Esophagus muscularis mucosa (tissue), 4 donors: ENCODE measurements at places on chromosomes 5 and 9. TPM values are rescaled to one million over a fixed set of nuclear protein-coding genes. Genes with fewer than 3 reads are reported as not detected.

- H3K36me3 ChIP-seq = no peaks in the 10 kb centered on the region
- H3K4me1 ChIP-seq = peaks cover 32% of the 10 kb centered on the region
- DNase-seq = peak; percentile 88
Observed at GRCh38 chr9:107020040-107020530, 157.1 kb downstream of the ZNF462 start.

DNA sequence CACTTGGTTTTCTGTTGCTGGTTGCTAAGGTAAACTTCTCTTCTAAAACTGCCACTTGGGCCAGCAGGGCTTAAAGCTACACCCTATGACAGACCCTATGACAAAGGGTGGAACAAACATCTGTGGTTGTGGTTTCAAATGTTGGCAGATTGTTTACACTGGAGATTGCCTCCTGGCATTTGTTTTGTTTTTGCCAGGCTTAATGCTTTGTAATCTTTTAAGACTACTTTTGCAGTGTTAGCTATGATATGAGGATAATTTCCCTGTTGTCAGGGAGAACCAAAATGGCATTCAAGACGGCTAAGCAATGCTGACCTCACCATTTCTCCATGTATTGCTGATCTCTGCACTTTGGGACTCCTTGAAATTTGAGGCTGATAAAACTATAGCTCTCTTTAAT is 50.3 kb downstream of the MAMDC2 start:
- no peak overlapping the region for H3K4me3 ChIP-seq
- no peaks in the 10 kb centered on the region for H3K36me3 ChIP-seq
- peak overlapping the region; percentile 68 for H3K27ac ChIP-seq
- no peaks in the 10 kb centered on the region for H3K27me3 ChIP-seq

DNA sequence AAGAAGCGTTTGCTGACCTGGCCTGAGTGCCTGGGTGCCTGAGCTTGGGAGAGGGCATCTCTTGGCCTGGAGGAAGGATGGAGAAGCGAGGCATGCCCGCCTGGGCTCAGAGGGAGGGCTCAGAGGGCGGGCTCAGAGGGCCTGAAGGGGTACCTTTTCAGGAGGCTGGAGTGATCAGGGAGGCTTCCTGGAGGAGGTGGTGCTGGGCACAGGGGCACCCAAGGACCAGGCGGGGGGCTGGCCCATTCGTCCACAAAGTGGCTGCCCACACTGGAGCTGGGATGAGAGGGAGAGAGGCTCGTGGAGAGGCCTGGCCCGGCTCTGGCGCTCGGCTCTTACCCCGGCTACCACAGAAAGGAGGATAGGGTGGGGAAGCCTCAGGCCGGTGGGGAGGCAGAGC is 32.8 kb downstream of the ASS1 start:
- no peak overlapping the region for H3K27ac ChIP-seq
- no peaks in the 10 kb centered on the region for H3K4me1 ChIP-seq
- peaks cover 62% of the 10 kb centered on the region for H3K36me3 ChIP-seq
- no peak overlapping the region for H3K4me3 ChIP-seq

DNA sequence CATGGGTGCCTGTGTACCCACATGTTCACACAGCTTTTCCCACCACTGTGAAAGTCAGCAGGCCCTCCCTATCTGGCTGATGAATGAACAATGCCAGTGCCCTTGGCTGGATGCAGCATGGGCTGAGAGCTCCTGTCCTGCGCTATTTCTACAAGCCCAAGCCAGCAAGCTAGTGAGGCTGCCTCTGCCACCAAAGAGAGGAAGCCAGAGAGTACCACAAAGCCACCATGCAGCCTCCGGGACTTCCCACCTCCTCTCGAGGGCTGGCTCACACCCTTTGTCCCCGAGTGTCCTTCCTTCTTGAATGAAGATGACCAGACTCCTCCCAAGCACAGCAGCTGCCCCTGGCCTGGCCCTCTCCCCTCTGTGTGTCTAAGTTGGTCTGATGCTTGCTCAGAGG is 76.5 kb downstream of the SH3PXD2B start:
- no peak overlapping the region for H3K27ac ChIP-seq
- no peak for DNase-seq
- peaks cover 73% of the 10 kb centered on the region for H3K36me3 ChIP-seq
- no peak overlapping the region for H3K4me3 ChIP-seq
- H3K27me3 ChIP-seq = no peaks in the 10 kb centered on the region

Gene GIN1
- 10.4 TPM for total RNA-seq

- H3K36me3 ChIP-seq = no peaks in the 10 kb centered on the region
- peaks cover 33% of the 10 kb centered on the region for H3K4me1 ChIP-seq
- H3K27me3 ChIP-seq = no peaks in the 10 kb centered on the region
- no peak for DNase-seq
- no peak overlapping the region for H3K27ac ChIP-seq
Observed at GRCh38 chr5:54669285-54669684, 151.7 kb downstream of the SNX18 start.

Gene WNK2
- 89.9 TPM for total RNA-seq

Gene GOLPH3
- total RNA-seq = 149 TPM

DNA sequence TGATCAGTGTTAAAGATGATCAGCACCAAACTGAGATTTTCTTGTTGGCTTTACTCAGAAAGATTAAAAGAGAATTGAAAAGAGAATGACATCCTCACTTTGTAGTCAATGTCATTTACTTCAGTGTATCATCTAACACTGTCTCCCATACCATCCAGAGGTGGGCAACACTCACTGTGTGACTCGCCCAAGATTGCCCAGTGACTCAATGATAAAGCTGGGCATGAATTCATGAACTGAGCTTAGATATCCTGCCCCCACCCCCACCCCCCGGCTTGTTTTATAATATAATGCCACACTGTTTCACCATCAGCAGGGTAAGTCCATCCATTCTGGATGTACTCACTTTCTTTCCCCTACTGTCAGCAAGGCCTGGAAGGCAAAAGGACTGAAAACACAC is 242.2 kb downstream of the FAM114A2 start:
- no peaks in the 10 kb centered on the region for H3K27me3 ChIP-seq
- DNase-seq = no peak
- H3K36me3 ChIP-seq = no peaks in the 10 kb centered on the region
- H3K4me1 ChIP-seq = no peaks in the 10 kb centered on the region

DNA sequence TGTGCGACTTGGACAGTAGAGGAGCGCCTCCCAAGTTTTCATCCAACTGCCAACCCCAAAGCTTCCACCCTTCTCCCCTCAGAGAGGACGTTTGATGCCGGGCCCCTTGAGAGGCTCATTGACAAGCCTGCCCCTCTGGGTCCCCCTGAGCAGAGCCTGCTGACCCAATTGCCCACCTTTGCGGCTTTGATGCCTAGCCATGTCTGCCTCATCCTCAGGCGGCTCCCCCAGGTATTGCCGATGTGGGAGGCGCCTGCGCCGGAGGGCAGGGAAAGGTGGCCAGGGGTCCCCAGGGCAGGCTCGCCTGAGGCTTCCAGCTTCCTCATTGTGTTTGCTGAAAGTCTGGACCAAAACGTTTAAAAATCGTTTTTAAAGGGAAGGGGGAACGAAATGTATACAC is 1.4 kb downstream of the ODF2 start:
- H3K4me3 ChIP-seq = peak overlapping the region; percentile 87
- peaks cover 32% of the 10 kb centered on the region for H3K36me3 ChIP-seq
- peaks cover 20% of the 10 kb centered on the region for H3K4me1 ChIP-seq
- peak overlapping the region; percentile 84 for H3K27ac ChIP-seq
- no peak for DNase-seq

- DNase-seq = no peak
- H3K36me3 ChIP-seq = no peaks in the 10 kb centered on the region
- H3K4me1 ChIP-seq = no peaks in the 10 kb centered on the region
Observed at GRCh38 chr5:170536525-170536924, 32.7 kb downstream of the KCNIP1 start.

DNA sequence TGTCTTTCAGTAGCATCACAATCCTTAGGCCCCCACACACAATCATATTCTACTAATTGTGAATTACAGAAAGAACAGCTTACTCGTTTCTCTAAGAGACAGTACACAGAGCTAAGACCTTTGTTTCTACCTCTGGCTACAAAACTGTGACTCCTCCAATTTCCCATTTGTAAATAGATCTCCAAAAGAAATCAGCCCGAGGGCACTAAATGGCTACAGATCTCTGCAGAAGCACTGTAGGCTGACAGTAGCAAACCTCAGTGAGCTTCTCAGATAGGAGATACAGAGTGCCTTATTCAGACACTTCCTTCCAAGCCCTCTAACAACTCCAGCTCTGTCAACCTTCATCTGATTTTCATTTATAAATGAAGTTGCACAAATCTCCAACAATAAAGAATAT is 51.0 kb downstream of the EFNA5 start:
- no peaks in the 10 kb centered on the region for H3K27me3 ChIP-seq
- H3K27ac ChIP-seq = no peak overlapping the region
- no peak for DNase-seq
- no peaks in the 10 kb centered on the region for H3K36me3 ChIP-seq
- no peak overlapping the region for H3K4me3 ChIP-seq

Gene SLF1
- 3.0 TPM for total RNA-seq

Gene DMRT3
- total RNA-seq = not detected

Gene NOTCH1
- total RNA-seq = 64.5 TPM

Gene FOXI1
- total RNA-seq = not detected

Gene APC
- total RNA-seq = 127 TPM

DNA sequence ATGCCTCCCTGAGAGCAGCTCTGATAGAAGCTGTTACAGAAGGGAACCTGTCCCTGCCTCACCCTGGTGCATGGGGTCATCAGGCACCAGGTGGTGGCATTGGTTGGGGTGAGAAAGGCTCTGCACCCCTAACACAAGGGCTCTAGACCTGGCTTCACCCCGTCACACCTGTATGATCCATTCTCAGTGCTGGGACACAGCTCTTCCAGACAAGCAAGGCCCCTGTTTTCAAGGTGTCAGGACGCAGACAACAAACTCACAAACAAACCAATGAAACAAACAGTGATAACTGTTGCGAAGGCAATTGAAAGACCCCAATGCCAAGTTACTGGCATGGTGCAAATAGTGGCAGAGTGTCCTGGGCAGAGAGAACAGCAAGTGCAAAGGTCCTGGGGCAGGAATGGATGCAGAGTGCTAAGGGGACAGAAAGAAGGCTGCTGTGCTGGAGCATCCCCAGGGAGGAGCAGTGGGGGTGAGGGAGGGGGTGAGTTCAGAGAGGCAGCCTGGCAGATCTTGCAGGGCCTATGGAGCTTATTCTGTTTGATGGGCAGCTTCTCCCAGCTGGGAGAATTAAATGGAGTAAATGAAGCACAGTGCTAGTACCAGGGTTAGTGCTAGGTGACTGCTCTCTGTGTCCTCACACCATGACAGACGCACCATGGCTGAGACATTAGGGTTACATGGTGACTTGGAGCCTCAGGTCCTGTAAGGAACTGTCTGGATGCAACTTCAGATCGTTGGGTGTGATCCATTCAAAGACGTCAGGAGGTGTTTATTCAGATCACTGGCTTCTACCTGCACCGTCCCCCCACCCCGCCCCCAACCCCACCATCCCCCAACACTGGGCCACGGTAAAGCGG is 67.9 kb upstream of the UNC5A start:
- peak; percentile 83 for DNase-seq
- H3K4me3 ChIP-seq = no peak overlapping the region
- H3K27ac ChIP-seq = no peak overlapping the region
- peaks cover 13% of the 10 kb centered on the region for H3K4me1 ChIP-seq

GRCh38 chr5:133483406-133484090 is 128.8 kb downstream of the FSTL4 start:
- no peak overlapping the region for H3K27ac ChIP-seq
- H3K4me3 ChIP-seq = no peak overlapping the region
- no peaks in the 10 kb centered on the region for H3K36me3 ChIP-seq
- DNase-seq = no peak
- H3K27me3 ChIP-seq = no peaks in the 10 kb centered on the region
- H3K4me1 ChIP-seq = no peaks in the 10 kb centered on the region

DNA sequence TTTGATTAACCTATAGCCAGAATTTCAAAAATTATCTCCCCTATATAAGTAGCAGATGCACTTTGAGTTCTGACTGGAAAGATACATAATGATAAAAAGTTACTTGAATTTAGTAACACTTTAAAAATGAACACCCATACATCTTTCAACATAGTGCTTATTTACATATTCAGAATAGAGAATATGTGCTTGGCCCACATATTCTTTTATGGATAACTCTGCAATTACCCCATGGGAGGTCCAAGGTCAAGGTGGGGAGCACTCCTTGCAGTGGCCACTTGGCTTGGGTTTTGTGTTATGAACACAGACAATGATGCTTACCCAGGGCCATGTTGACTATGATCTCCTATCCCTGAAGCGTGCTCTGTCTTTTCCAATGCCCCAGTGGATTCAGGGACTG is 169.3 kb downstream of the CDC42SE2 start:
- H3K27ac ChIP-seq = no peak overlapping the region
- peaks cover 40% of the 10 kb centered on the region for H3K4me1 ChIP-seq
- H3K36me3 ChIP-seq = peaks cover 19% of the 10 kb centered on the region
- H3K4me3 ChIP-seq = no peak overlapping the region
- H3K27me3 ChIP-seq = no peaks in the 10 kb centered on the region

Gene PCDHB3
- 0.83 TPM for total RNA-seq
